ENCODE measurements at places on chromosomes 12 and 14. TPM values are rescaled to one million over a fixed set of nuclear protein-coding genes. Genes with fewer than 3 reads are reported as not detected.

DNA sequence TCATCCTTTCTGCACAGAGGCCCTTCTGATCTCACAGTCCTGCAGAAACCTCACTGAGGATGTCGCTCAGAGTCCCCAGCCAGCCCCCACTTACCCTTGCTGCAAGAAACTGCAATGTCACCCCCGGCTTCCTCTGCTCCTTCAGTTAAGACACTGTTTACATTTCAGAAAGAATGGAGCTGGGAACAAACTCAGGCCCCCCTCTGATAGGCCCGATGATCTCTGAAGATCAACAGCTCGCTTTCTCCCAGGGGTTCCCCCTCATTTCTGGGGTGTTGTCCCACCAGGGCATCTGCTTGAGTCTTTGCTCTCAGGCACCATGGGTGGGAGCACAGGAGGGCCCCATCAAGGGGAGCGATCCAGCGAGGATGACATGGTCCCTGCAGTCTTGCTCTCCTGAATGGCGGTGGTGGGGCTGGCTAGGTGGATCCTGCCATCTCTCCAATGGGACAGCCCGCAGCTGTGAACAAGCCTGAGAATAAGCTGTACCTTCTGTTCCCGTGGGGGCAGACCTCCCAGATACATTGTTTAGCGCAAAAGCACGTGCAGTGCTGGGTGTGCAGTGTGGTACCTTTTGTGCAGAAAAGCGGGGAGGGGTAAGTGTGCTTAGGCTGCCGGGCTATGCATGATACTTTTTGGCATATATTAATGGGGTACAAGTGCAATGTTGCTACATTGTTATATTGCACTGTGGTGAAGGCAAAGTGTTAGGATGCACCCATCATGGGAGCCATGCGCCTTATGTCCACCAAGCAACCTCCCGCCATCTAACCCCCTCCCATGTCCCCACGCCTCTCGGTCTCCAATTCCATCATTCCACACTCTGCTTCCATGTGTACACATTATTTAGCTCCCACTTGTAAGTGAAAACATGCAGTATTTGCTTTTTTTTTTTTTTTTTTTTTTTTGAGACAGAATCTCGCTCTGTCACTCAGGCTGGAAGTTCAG, 6.7 kb upstream of the NCOR2 start:
- DNase-seq = no peak

- no peak for DNase-seq
Measured at GRCh38 chr12:76143343-76144244, 59.1 kb upstream of the NAP1L1 start.

ST8SIA1 gene
- not detected for total RNA-seq

DNA sequence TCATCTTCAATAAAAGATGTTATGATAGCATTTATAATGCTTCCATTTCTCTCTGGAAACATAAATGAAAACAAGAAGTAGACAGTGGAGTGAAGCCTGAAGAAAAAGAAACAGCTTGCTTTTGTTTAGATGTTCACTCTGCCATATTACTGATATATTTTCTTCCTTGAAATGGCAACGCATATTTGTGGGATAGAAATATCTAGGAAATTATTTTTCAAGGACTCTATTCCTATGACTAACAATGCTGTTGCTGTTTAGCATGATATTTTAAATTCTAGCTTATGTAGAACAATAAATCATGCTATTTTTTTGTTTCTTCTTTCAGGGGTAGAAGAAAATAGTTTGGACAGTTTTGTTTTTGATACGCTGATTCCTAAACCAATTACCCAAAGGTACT, 359.0 kb downstream of the NAV3 start:
- DNase-seq = no peak

OTX2 gene
- not detected for total RNA-seq

DNA sequence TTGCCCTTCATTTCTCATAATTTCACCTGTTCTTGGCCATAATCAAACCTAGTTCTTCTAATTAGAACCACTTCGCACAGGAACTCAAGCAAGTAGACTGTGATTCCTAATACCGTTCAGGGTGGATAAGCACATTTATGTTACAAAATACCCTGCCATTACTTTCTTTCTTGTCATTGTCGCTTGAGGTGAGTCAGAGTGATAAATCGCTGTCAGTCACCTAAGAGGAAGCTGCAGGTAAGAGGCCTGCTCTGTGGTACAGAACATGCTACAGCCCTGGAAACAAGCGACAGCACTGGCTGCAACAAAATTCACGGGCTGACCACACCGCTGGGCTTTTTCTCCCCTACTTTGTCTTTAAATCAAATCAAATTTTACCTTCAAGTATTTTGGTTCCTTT, 218.2 kb downstream of the ANO6 start:
- DNase-seq = no peak

- DNase-seq = no peak
Measured at GRCh38 chr14:22774011-22774706, 7.7 kb downstream of the OXA1L start.

- DNase-seq = peak; percentile 75
Measured at GRCh38 chr12:546920-547845, 87.4 kb downstream of the B4GALNT3 start.

- no peak for DNase-seq
Measured at GRCh38 chr14:77580964-77581505, 35.4 kb downstream of the SPTLC2 start.

TEX52 gene
- total RNA-seq = 0.29 TPM

MUCL1 gene
- total RNA-seq = not detected

CTSG gene
- total RNA-seq = not detected

DNA sequence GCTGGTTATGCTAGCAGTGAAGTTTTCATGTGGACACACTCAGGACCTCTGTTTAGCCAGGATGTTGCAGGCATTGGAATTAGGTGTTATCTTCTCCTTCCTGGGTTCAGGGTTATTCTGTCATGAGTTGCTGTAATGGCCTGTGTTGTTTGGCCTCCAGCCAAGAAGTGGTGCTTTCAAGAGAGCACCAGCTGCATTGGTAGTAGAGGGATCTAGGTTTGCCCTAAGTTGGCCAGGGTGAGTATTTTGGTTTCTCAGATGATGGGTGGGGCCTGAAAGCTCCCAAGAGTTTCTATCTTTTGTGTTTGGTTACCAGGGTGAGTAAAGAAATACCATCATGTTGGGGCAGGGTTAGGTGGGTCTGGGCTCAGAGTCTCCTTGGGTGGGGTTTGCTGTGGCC, 2.7 kb upstream of the GZMH start:
- DNase-seq = no peak

SLC38A4 gene
- total RNA-seq = not detected

- DNase-seq = no peak
Measured at GRCh38 chr14:32472076-32472475, 143.0 kb downstream of the AKAP6 start.

DNA sequence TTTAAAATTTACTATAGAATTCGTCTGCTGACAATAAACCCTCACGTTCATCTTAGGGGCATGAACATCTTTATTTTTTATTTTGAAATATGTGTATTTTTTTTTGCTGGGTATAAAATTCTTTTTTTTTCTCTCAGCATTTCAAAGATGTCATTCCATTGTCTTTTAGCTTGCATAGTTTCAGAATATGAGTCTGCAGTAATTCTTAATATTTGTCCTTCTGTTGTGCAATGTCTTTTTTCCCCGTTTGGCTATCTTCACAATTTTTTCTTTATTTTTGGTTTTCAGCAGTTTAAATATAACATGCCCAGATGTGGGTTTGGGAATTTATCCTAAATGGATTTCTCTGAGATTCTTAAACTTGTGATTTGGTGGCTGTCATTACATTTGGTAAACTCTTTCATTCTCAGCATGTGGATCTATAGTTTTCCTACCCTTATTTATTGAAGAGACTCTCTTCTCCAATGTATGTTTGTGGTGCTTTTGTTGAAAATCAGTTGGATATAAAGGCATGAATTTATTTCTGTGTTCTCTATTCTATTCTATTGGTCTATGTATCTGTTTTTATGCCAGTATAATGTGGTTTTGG, 37.8 kb upstream of the PLBD1 start:
- DNase-seq = peak; percentile 67

DNA sequence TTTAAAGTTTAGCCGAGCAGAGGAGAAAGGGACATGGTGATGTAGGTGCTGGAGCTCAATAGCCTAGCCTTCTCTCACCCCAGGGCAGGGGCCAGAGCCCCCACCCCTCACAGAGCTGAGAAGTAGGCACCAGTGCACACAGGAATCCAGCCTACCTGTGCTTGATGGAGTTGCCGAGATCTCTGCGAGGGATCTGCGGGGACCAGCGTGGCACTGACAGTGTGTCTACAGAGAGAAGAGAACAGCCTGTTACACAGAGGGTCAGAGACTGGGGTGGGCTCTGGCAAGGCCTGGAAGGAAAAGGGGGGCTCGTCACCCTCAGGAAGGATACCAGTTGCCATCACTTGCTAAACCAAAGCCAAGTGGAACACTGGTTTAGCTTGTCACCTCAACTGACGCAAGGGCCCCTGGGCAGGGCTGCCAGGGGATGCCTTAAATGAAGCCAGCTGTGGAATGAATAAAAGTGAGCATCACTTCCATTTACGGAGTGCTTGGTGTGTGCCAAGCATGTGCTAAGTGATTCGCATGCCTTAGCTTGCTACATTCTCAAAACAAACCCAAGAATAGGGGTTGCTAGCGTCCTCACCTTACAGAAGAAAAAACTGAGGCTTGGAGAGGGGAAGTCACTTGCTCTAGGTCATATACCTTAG, 220.8 kb upstream of the NOS1 start:
- DNase-seq = no peak

- peak; percentile 11 for DNase-seq
Measured at GRCh38 chr12:67193704-67194103, 75.5 kb upstream of the CAND1 start.

DNA sequence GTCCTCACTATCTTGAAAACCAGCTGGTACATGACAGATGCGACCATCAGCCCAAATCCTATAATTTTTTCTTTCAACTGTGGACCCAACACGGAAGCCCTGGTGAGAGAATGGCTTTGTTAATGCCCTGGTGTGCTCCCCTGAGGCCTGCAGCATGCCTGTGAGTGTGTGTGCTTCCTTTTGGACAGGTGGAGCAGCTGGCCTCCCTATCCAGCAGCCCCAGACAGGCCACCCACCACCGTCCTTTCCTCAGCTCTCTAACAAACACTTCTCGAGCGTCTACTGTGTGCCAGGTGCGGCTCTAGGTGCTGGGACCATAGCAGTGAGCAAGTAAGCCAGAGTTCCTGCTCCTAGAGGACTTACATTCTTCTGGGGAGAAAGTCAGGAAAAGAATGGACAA, 78.9 kb upstream of the GZMB start:
- DNase-seq = no peak

DNA sequence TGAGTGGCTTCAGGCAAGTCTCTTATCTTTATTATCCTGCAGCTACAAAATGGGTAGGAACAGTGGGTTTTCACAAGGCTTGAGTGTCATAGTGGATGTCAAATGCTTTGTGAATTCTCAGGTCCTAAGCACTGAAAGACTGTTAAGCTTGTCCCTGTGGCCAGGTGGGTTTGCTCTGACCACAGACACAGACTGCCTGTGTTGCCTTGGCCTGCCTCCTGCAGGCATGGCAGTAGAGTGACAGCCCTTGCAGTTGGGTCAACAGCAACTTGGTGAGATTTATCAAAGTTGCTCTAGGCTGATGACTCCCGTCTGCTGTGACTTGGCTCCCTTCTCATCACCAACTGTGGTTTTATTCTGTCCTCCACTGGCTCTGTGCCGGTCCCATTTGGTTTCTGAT, 520.0 kb upstream of the CCDC196 start:
- no peak for DNase-seq

ARF3 gene
- 106 TPM for total RNA-seq

GRCh38 chr14:98008381-98009113, 1211.4 kb downstream of the VRK1 start:
- DNase-seq = no peak

GRCh38 chr14:34179727-34180126, 228.9 kb upstream of the EGLN3 start:
- DNase-seq = no peak

DNA sequence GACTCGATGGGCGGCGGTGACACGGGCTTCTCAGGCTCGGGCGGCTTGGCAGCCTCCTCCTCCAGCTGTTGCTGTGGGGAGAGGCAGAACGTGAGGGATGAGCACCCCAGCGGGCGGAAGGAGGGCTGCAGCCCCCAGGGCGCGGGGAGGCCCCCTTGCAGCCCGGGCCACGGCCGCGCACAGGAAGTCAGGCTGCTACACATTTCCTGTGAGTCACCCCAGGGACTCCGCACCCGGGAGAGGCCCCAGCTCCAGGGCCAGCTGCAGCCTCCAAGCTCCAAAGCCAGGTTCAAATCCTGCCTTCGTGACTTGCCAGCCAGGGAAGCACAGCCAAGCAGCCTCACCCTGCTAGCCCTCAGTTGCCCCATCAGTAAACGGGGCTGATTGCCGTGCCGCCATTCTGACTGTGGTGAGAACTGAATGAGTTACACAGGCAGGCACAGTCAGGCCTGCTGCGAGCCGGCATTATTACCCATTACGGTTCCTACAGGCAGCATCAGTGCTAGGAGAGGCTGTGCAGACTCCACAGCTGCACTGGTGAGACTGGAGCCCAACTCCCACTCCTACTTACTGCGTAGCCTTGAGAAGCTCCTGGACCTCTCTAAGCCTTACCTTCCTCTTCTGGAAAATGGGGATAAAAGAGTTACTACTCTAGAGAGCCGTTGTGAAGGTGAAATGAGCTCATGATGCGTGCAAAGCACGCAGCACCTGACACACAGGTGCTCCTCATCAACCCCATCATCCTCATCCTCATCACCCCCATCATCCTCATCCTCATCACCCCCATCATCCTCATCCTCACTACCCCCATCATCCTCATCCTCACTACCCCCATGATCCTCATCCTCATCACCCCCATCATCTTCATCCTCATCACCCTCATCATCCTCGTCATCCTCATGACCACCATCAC, 100.9 kb downstream of the NCOR2 start:
- DNase-seq = peak; percentile 89

GRCh38 chr14:90986510-90986909, 73.9 kb downstream of the RPS6KA5 start:
- DNase-seq = peak; percentile 11

- no peak for DNase-seq
Measured at GRCh38 chr12:132596016-132596415, 14.4 kb downstream of the LRCOL1 start.

Data from OCI-LY7 (cell line).